ENCODE measurements at places on chromosomes 4 and X.

DNA sequence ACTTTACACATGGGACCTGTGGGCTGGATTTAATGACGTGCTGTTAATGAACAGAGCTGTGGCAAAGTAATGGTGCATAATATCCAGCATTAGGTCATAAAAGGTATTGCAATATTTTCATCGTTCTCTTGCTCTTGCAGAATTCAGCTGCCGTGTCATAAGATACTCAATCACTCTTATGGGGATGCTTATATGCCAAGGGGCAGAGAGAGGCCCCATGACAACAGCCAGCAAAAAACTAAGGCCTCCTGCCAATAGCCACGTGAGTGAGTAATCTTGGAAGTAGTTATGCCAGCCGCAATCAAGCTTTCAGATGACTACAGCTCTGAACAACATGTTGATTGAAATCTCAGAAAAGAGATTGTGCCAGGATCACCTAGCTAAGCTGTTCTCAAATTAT lies 616.9 kb downstream of the FSTL5 start:
- DNase-seq, result peak; percentile 9

GRCh38 chr4:87939978-87940690 lies 35.4 kb upstream of the SPP1 start:
- DNase-seq, result no peak

GRCh38 chr4:107468156-107468555 lies 251.9 kb downstream of the PAPSS1 start:
- DNase-seq, result peak; percentile 12

DNA sequence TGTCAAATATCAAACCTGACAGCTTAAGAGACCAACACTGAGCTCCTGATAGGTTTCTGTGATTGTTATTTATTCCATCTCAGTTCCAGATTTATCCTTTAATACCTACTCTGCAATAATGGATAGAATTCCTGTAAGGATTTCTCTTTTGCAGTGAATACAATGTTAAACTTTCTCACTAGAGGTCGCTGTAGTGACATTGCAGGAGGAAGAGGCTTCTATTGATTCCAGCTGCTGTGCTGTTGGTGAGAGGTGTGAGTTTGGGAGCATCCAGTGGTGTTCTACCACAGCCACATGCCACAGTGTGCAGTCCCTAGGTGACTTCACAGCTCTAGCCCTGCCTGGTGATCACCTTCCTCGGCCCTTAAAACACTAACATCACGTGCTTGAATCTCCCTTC lies 34.6 kb upstream of the DCAF8L2 start:
- DNase-seq, result peak; percentile 1

DNA sequence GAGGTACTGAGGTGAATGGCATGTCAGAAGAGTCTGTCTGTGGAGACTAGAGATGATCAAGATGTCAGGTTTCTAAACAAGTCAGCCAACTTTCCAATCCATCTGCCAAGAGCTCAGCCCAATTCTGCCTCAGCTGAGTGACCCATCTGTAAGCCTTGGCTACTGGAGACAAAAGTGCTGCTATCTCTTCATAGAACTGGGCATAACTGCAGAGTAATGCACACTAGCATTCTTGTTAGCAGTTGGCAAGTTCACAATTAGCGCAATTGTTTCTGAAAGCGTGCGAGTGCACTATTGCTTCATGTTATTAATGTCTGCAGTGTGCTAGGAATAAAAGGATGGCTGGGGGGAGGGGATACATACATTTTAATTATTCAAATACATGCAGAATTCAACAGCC lies 32.9 kb upstream of the SH3D19 start:
- DNase-seq, result no peak

DNA sequence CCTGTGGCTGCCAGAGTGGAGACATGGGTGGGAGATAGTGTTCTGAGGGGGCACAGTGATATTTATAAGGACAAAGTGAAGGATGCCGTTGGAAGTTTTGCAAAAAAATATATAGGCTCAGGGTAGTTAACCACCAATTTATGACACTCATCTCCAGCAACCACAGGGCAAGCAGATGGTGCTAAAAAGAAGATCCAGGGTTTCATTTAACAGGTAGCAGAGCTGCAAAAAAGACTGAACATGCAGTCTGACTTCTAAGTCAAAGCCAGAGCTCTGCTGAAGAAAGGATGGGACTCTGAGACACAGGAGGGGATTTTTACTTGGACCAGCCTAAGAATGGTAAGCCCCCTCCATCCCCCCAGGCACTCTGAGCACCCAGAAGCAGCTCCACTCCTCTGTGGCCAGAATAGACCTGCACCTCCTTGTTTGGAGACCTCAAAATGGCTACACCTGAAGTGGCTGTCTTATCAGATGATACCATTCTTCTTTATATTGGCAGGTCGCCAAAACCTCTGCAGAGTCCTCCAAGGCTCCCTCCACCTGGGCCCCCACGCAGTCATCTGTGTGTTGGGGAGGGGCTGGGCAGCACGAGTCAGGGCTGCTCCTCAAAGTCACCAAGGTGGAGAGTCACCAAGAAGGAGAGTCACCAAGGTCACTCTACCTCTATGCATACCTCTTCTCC lies 161.4 kb upstream of the FAM9B start:
- no peak for DNase-seq

- no peak for DNase-seq
Observed at GRCh38 chr4:60133375-60133774, 1066.8 kb upstream of the ADGRL3 start.

DNA sequence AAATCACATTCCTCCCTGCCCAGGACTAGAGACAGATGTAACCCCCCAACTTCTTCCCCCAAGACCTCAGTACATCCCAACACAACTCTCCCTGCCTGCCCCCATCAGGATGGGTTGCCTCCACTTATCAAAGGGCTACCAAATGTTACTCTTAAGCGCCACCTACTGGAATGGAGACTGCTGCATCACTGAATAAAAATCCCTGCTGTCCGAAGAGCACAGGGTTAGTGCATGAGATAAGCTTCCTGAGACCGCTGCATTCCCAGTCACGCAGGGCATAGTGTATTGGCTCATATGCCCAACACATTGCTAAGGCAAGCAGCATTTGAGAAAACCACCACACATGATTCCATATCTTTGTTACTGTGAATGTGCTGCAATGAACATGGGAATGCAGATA lies 544.5 kb downstream of the PPP4R3C start:
- peak; percentile 2 for DNase-seq

DNA sequence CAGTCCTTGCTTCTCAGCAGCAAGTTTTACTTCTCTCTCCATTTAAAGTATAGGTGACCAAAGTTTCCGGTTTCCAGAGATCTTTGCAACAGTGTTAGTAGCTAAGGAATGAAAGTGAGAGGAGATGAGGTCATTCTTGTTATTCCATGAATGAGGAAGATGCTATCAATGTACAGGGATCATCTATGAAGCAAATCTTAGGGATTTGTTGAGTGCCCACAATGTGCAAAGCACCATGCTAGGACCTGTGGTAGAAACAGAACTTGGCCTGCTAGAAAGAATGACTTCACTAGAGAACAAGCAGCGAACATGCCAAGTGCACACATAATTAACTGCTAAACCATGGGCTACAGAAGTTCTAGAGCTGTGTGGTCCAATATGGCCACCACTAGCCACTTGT lies 112.5 kb downstream of the MID1 start:
- no peak for DNase-seq

DNA sequence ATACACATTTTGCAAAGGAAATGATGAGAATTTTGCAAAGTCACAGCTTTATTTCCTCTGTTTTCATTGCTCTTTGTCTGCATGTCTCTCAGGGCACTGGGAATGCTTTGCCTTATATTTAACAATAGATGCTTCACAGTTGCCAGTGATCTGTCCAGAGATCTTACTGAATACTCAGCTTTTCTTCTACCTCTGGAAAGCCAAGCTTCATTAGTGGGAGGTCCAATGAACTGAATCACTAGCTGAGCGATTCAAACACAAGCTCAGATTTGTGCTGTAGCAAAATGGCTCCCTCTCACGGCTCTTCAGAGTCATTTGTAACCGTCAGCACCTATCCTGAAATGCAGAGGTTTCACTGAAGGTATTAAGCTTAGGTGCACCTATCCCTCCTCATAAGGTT lies 138.9 kb downstream of the DCLK2 start:
- peak; percentile 85 for DNase-seq

DNA sequence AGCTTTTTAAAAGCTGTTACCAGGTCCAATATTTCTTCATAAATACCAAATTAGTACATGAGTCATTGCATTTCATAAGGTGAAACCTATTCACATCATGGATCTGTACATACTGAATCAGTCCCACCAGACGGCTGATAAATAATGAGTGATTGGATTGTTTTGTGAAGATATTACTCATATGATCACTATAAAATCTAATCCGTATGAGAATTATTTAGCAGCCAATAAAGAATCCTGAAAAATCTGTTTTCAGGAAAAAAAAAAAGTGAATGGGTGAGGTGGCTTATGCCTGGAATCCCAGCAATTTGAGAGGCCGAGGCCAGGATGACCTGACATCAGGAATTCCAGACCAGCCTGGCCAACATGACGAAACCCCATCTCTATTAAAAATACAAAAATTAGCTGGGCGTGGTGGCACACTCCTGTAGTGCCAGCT lies 438.1 kb downstream of the INPP4B start:
- peak; percentile 90 for DNase-seq

DNA sequence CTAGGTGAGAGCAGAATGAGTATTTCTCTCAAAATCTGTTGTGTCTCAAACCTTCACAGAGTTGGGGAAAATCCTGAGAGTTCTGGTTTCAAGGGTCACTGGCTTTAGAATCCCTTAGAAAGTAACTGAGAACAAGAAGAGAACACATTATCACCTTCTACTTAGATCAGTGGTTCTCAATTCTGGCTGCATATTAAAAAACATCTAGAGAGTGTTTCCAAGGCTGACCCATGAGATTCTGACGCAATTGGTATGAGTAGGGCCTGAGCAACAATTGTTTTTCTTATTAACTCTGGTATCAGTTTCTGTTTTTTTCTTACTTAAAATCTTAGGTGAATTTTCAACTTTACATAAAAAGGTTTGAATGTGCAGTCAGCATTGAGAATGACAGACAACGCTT lies 212.8 kb downstream of the HS6ST2 start:
- peak; percentile 3 for DNase-seq

GRCh38 chr4:54100595-54101189 lies 729 bp downstream of the GSX2 start:
- no peak for DNase-seq

- peak; percentile 80 for DNase-seq
Observed at GRCh38 chrX:154002215-154002719, 17.4 kb downstream of the IRAK1 start.

- no peak for DNase-seq
Observed at GRCh38 chr4:3301450-3302172, 8.8 kb downstream of the RGS12 start.

DNA sequence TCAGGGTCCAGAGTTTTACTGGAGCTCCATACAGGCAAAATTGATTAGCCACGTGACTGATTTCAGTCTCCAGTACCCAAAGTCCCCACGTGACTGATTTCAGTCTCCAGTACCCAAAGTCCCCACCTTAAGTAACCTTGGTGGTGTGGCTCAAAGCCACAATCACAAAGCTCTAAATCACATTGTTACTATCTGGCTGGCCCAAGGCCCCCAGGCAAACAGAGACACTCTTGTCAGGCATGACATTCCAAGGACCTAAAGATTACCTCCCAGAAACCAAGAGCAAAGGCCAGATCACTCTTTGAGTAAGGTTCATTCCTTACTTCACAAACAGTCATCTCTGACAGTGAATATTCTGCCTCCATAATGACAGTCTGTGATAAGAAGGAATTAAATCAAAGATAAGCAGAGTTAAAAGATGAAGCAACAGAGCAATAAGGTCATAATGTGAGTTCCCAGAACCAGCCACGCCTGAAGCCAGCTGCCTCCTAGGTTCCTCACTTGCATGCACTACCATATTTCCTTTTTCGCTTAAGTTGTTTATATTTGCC lies 78.5 kb downstream of the ANXA3 start:
- DNase-seq, result no peak

- no peak for DNase-seq
Observed at GRCh38 chrX:12790885-12791256, 341 bp upstream of the PRPS2 start.

DNA sequence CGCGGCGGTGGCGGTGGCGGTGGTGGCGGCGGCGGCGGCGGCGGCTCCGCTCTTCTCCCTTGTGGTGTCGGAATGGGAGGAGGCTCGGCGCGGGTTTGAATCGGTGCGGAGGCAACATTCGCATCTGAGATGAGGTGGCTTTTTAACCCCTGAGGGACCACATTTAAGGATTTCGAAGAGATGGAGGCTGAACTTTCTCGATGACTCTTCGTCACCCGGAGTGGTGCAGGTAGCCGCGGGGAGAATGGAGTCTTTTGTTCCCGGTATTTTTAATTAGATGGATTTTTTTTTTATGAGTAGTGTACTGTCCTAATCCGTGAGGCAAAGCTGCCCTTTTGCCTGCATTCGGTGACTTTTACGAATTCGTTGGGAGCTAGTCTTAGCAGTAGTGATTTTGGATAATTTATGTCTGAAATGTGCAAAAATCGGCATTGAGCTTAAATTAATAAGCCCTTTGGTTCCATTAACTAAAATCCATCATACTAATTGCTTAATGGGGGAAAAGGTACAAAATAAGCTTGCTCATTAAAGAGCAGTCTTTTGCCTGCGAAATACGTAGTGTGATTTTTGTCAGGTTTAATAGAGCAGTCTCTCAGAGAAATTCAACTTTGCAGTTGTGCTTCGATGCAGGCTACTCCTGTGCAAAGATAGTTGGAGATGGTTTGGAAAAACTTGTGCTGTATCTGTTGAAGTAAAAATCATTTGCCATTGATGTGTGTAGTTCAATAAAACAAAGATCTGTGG lies 206.2 kb downstream of the TENM3 start:
- peak; percentile 60 for DNase-seq

DNA sequence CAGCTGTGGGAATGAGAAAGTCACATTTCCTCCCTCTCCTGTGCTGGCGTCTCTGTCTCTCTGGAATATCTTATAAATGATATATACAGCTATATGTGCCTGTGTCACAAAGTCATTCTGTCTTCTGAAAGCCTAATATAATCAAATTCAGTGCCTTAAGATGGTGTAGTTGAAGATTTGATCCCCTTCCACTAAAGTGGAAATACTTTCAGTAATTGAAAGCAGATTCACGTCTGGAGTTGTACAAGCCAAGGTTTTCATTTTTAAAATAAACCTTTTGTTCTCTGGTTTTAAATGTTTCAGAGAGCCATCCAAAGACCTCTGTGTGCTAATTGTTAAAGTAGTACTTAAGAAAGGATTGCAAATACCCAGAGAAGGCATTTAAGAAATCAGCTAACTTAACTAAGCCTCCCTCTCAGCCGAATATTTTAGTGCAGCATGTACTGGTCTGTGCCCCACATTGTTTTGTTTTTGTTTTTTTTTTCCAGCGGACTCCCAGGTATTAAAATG lies 206.8 kb downstream of the TENM3 start:
- peak; percentile 20 for DNase-seq

- no peak for DNase-seq
Observed at GRCh38 chr4:75099321-75099720, 166.4 kb downstream of the PARM1 start.

GRCh38 chrX:41863343-41864203 lies 59.8 kb downstream of the CASK start:
- no peak for DNase-seq

Data from fibroblast of mammary gland (primary cell).